ENCODE measurements at places on chromosomes 7 and 10. TPM values are rescaled to one million over a fixed set of nuclear protein-coding genes. Genes with fewer than 3 reads are reported as not detected.

SPDYE6 gene
- not detected for total RNA-seq

PDZD7 gene
- 0.17 TPM for total RNA-seq

SAP25 gene
- total RNA-seq = 10.1 TPM

GPR85 gene
- total RNA-seq = not detected

MYH16 gene
- total RNA-seq = not detected

NPFFR1 gene
- 0.02 TPM for total RNA-seq

MYPN gene
- total RNA-seq = 0.05 TPM

TAS2R4 gene
- 1.8 TPM for total RNA-seq

Measured in natural killer cell treated with Interleukin-12 subunit alpha and Interleukin-12 subunit beta and Interleukin-15 and Interleukin-18, amount 100 ng/mL, for 72 hours (primary cell).